Kidney (tissue), 22 donors: ENCODE measurements at places on chromosomes 1 and 21. TPM values are rescaled to one million over a fixed set of nuclear protein-coding genes. Genes with fewer than 3 reads are reported as not detected.
A peak's percentile ranks its signal among the peaks of the same experiment; 100 is the strongest.

PADI3 gene
- not detected for total RNA-seq

USH2A gene
- 0.06 TPM for total RNA-seq

CR1 gene
- 12.2 TPM for total RNA-seq

CELA3B gene
- total RNA-seq, result not detected

VWA1 gene
- total RNA-seq, result 116 TPM

MSH4 gene
- 0.41 TPM for total RNA-seq

DNA sequence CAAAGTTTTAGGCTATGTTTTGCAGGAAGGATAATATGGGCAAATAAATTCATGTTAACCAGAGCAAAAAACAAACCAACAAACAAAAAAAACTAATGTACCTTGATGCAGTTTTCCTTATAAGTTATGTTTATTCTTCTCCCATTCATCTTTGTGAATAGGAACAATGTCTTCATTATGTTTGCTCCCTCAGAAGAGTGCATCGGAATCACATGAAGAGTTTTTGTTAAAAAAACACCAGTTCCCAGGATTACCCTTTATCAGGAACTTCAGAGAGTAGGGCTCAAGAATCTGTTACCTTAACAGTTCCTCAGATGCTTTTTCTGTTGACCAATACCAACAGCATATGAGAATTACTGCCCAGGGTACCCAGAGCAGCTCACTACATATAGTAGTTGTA lies 14.6 kb upstream of the PRRC2C start:
- no peaks in the 10 kb centered on the region for H3K27me3 ChIP-seq
- no peak overlapping the region for H3K27ac ChIP-seq
- no peak for DNase-seq
- no peak overlapping the region for H3K4me3 ChIP-seq
- no peaks in the 10 kb centered on the region for H3K4me1 ChIP-seq
- no peaks in the 10 kb centered on the region for H3K36me3 ChIP-seq

DNA sequence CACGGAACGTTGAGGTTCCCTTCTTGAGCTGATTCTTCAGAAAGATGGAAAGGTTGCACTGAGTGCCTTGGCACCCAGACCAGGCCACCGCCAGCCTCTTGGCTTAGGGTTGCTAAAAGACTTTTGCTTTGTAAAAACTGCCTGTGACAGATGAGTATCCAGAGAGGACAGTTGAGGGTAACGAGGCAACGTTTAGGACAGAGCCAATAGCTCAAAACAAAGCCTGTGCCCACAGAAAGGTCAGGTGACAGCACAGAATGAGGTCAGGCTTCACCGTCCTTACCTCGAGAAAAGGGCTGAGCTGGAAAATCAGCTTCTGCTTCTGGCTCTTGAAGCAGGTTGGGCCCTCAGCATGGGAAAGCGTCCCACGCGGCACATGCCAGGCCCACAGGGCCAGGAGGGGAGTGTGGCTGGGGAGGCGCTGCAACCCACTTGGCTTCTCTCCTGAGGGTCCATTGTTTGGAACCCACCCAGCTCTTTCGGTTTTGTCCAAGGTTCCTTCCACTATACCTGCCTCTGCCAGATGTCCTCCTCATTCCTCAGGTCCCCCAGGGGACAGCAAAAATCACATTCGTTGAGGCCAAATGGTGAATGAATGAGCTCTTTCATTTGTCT lies 55.5 kb downstream of the SCCPDH start:
- H3K36me3 ChIP-seq, result peaks cover 3% of the 10 kb centered on the region
- H3K4me3 ChIP-seq, result no peak overlapping the region
- H3K27me3 ChIP-seq, result no peaks in the 10 kb centered on the region
- peaks cover 2% of the 10 kb centered on the region for H3K4me1 ChIP-seq

GRCh38 chr21:42080788-42081083 lies 9.6 kb downstream of the UMODL1 start:
- DNase-seq, result no peak
- no peaks in the 10 kb centered on the region for H3K36me3 ChIP-seq
- no peaks in the 10 kb centered on the region for H3K27me3 ChIP-seq
- H3K27ac ChIP-seq, result no peak overlapping the region

DNA sequence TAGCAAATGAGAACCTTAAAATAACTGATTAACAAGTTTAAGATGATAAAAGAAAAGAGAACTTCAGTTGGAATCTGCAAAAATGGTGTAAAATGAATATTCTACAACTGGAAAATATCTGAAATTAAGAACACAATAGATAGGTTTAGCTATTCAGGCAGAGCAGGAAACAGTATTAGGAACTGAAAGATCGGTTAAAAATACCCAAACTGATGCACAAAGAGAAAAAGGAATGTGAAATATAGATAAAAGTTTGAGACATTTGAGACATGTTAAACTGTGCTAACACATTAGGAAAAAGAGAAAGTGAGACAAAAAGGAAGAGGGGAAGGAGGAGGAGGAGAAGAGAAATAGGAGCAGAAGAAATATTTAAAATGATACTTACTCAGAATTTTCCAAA lies 12.1 kb downstream of the CD55 start:
- H3K27me3 ChIP-seq, result no peaks in the 10 kb centered on the region
- H3K4me1 ChIP-seq, result no peaks in the 10 kb centered on the region
- DNase-seq, result no peak
- H3K36me3 ChIP-seq, result peaks cover 12% of the 10 kb centered on the region
- no peak overlapping the region for H3K27ac ChIP-seq

GRCh38 chr1:109391626-109392025 lies 6.1 kb downstream of the SORT1 start:
- H3K27me3 ChIP-seq, result no peaks in the 10 kb centered on the region
- H3K4me1 ChIP-seq, result peaks cover 35% of the 10 kb centered on the region
- DNase-seq, result no peak
- peak overlapping the region; percentile 8 for H3K4me3 ChIP-seq
- peak overlapping the region; percentile 91 for H3K27ac ChIP-seq

GRCh38 chr1:174965362-174966007 lies 34.3 kb upstream of the CACYBP start:
- DNase-seq, result no peak
- peaks cover 20% of the 10 kb centered on the region for H3K4me1 ChIP-seq
- H3K27ac ChIP-seq, result no peak overlapping the region
- H3K36me3 ChIP-seq, result no peaks in the 10 kb centered on the region
- no peaks in the 10 kb centered on the region for H3K27me3 ChIP-seq

DNA sequence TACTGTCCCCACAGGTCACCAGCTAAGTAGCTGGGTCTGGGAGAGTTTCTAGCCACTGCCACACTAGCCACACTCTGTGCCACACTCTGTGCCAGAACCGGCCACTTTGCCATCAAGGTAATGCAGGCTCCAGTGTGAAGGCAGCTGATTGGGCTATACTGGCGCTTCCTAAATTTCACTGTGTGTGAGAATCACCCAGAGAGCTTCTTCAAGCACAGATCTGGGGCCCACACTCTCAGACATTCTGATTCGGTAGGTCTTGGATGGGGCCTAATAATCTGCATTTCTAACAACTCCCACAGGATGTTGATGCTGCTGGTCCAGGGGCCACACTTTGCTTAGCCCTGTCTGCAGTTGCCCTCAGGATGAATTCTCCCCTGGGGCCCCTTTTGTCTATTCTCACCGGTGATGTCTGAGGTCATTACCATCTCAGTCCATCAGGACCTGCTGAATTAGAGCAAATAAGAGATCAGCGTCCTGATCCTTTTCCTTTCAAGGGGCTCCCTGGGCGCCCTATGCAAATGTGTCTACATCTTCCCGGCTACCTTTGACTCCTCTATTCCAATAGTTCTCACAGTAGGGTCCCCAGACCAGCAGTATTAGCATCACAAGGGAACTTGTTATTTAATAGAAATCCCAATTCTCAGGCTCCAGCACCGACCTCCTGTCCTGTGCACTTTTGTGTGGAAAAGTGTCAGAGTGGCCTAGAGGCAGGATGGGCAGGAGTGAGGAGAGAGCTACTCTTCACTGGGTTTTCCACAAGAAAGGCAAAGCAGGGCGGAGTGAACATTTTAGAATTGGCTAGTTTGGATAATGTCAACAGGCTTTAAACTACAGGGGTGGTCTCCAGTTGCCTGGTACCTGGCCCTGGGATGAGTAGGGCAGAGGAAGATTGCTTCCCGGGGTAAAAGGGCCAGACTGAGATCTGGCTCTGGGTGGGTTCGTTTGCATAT lies 24.7 kb upstream of the LRRN2 start:
- no peaks in the 10 kb centered on the region for H3K4me1 ChIP-seq
- H3K4me3 ChIP-seq, result no peak overlapping the region
- H3K27me3 ChIP-seq, result no peaks in the 10 kb centered on the region

DNA sequence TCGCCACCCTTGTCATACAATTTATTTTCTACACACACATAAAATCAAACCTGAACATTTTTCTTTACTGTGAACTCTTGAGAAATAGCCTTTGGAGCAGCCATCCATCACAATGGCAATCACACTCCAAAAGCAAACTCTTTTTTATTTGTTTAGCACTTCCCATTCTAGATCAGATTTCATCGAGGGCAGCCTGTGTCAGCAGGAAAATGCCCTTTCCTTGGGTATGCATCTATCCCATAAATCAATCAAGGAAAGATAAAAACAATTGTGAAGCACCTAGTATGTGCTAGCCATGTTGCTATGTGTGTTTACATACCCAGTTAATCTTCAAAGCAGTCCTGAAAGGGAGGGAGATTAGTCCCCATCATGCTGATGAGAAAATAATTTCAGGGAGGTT lies 484.1 kb upstream of the USP24 start:
- no peaks in the 10 kb centered on the region for H3K27me3 ChIP-seq
- H3K4me3 ChIP-seq, result no peak overlapping the region
- DNase-seq, result no peak
- no peak overlapping the region for H3K27ac ChIP-seq

- H3K27ac ChIP-seq, result no peak overlapping the region
- H3K27me3 ChIP-seq, result no peaks in the 10 kb centered on the region
- peak overlapping the region; percentile 18 for H3K4me3 ChIP-seq
- DNase-seq, result no peak
- peaks cover 10% of the 10 kb centered on the region for H3K4me1 ChIP-seq
These were observed 505 bp downstream of the LMOD1 start for GRCh38 chr1:201945863-201946223.

GRCh38 chr1:81254560-81254959 lies 546.2 kb upstream of the ADGRL2 start:
- no peak for DNase-seq
- H3K27me3 ChIP-seq, result no peaks in the 10 kb centered on the region
- H3K27ac ChIP-seq, result no peak overlapping the region
- no peaks in the 10 kb centered on the region for H3K4me1 ChIP-seq
- H3K4me3 ChIP-seq, result no peak overlapping the region

GRCh38 chr1:202009326-202010179 lies 834 bp upstream of the ELF3 start:
- H3K27ac ChIP-seq, result peak overlapping the region; percentile 88
- H3K4me3 ChIP-seq, result peak overlapping the region; percentile 16
- peaks cover 11% of the 10 kb centered on the region for H3K4me1 ChIP-seq
- H3K27me3 ChIP-seq, result no peaks in the 10 kb centered on the region
- peak; percentile 88 for DNase-seq

DNA sequence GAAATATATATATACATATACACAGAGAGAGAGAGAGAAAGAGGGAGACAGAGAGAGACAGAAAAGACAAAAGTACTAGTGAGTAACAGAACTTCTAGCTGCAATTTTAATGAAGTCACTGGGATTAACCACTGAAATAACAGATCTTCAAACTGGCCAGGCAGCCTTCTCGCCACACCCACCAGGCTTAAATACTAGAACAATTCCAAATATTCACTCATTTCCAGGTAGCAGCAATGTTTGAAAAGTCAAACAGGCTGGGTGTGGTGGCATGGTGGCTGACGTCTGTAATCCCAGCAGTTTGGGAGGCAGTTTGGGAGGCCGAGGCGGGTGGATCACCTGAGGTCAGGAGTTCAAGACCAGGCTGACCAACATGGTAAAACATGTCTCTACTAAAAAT lies 5.2 kb downstream of the PRDX1 start:
- H3K27me3 ChIP-seq, result no peaks in the 10 kb centered on the region
- H3K4me1 ChIP-seq, result peaks cover 15% of the 10 kb centered on the region
- no peak overlapping the region for H3K27ac ChIP-seq
- no peak overlapping the region for H3K4me3 ChIP-seq
